Right ventricle myocardium inferior (tissue), 1 donor: ENCODE measurements at places on chromosomes 5 and 9. TPM values are rescaled to one million over a fixed set of nuclear protein-coding genes. Genes with fewer than 3 reads are reported as not detected.

- peak; percentile 68 for DNase-seq
Observed at GRCh38 chr9:119961774-119962424, 592.7 kb upstream of the BRINP1 start.

DNA sequence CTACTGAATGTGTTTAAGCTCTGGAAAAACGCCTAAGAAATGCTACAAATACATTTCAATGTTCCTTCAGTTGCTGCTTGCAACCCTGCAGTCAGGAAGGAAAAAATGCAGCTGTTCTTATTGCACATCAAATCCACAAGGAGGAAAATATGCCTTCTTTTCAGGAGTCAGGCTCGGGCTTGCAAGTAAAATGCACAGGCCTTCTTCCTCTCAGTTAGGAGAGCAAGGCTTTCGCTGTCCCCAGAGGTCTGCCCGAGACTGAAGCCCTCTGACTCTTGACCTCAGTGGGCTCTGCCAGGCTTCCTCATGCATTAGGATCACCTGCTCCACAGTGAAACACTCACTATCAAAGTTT lies 899 bp upstream of the SHC3 start:
- DNase-seq: no peak

DNA sequence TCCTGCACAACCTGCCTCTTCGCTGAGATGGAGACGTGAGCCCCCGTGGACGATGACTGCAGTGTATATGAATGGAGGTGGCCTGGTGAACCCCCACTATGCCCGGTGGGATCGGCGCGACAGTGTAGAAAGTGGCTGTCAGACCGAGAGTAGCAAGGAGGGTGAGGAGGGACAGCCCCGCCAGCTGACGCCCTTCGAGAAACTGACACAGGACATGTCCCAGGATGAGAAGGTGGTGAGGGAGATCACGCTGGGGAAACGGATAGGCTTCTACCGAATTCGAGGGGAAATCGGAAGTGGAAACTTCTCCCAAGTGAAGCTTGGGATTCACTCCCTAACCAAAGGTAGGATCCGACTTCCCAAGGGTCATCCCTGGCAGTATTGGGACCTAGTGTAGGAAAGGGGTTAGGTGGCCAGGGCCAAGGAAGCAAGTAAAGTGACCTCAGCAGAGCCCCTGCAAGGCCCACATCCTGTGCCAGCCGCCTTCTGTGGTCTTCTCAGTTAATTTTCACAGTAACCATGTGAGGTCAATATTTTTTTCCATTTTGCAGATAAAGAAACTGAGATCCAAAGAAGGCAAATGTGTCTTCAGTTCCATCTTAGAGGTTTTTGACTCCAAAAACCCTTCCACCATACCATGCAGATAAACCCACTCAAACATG lies 53.8 kb downstream of the NIM1K start:
- DNase-seq: no peak

- DNase-seq: no peak
Observed at GRCh38 chr5:17788351-17788750, 154.1 kb downstream of the TAF11L14 start.

GRCh38 chr9:127205952-127206351 lies 58.6 kb upstream of the GARNL3 start:
- DNase-seq: peak; percentile 32

Gene PCDH12
- 10.4 TPM for total RNA-seq

- no peak for DNase-seq
Observed at GRCh38 chr5:176959051-176959450, 47.5 kb downstream of the UIMC1 start.

- no peak for DNase-seq
Observed at GRCh38 chr5:134647750-134648424, 698 bp upstream of the SEC24A start.

Gene LCN1
- total RNA-seq: not detected

DNA sequence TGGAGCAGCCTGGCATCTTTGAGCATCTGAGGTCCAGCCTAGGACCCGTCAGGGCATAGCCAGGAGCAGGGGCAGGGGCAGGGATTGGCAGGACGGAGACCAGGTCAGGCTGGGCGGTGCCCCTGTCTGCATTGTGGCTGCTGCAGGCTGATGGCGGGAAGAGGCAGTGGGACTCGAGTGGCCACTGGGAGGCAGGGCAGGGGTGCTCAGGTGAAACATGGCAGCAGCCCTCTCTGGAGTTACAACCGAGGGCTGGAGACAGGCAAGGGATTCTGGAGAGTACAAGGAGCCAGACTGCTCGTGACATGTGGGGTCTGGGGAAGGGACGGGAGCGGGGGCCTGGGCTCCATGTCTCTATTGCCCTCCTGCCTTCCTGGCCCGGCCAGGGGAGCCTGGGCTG lies 97.4 kb upstream of the RAPGEF1 start:
- no peak for DNase-seq

GRCh38 chr5:124604419-124604818 lies 142.0 kb downstream of the ZNF608 start:
- DNase-seq: no peak

Gene CCL21
- 12.4 TPM for total RNA-seq

- DNase-seq: no peak
Observed at GRCh38 chr5:54390015-54390414, 65.5 kb upstream of the HSPB3 start.

DNA sequence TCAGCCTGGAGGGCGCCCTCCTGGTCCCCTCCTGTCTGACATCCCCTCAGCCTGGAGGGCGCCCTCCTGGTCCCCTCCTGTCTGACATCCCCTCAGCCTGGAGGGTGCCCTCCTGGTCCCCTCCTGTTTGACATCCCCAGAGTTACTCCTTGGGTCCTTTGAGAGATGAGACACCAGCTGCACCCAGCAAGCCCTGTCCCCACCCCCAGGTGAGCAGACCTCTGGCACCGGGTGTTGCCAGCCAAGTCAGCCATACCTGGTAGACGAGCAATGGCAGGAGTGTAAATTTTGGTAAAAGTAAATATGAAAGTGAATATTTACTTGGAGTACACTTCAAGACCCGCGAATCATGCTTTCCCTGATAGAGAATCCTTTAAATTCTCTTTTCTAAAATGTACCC lies 25.4 kb downstream of the EXOC3 start:
- DNase-seq: no peak

GRCh38 chr5:74586856-74587255 lies 53.7 kb downstream of the ENC1 start:
- DNase-seq: no peak

Gene FBLL1
- total RNA-seq: not detected

- no peak for DNase-seq
Observed at GRCh38 chr9:133202688-133203453, 6.2 kb downstream of the OBP2B start.

DNA sequence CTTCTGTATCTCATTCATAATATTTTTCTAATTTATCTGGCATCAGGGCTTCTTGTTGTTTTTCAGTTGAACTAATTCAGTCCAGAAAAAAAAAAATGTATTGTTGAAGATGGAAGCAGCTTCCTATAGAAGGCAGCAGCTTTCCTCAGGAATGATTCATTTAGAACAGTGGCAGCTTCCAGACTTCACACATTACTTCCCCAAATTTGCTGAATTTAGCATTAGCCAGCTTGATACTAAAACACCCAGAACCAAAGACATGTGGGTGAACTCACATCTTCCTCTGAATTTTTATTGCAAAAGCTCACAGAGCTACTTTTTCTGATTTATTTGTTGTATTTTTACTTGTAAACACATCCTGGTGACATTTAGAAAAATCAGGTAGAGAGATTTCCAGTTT lies 53.8 kb downstream of the HCN1 start:
- no peak for DNase-seq

GRCh38 chr9:18138656-18139055 lies 335.3 kb upstream of the ADAMTSL1 start:
- DNase-seq: no peak

DNA sequence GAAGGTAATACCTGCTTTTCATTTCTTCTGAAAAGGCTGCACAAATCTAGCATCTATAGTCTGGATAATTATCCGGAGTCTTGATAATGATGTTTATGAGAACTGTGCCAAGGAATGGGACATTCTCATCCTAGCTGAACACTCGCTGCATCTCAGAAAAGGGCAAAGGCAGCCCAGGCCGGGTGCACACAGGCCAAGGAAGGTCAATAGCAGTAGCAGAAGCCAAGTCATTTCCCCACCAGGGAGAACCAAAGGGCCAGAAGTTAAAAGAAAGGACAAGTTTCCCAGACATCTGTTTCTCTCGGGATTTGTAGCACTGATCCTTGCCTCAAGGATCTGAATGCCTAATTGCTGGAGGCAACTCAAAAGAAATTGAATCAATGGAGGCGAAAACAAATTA lies 66.1 kb upstream of the ANKRD55 start:
- no peak for DNase-seq

Gene SLC6A3
- not detected for total RNA-seq

Gene SPINK6
- total RNA-seq: not detected

Gene CD274
- 12.0 TPM for total RNA-seq

GRCh38 chr5:170863646-170864045 lies 1.8 kb downstream of the RANBP17 start:
- no peak for DNase-seq

GRCh38 chr5:64838376-64838775 lies 69.6 kb downstream of the CWC27 start:
- no peak for DNase-seq

DNA sequence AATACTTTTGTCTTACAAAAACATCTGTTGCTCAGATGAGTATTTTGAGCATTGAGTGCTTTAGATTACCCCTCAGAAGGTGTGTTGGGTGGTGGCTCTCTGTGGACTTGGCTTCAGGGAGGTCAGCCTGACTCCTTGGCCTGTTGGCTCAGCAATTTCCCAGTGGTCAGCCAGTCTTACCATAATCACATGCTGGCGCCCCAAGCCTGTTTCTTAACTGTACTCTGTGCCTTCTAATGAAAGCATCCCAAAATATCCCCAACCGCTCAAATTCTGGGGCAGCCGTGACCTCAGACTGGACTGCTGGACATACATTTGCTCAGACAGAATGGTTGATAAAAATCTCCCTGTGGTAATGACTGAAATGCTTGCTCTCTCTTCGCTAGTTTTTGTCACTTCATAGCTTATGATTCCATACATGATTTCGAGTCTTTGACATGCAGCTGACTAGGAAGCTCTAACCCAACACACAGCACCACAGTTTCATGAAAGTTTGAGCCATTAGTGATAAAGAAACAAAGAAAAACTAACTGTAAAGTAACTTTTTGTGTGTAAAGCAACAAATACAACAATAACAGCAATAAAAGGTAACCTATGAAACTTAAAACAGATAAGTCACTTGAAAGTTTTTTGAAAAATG lies 562.2 kb upstream of the MEF2C start:
- DNase-seq: no peak

Gene TNFSF8
- 0.57 TPM for total RNA-seq

GRCh38 chr5:96870094-96871026 lies 5.9 kb upstream of the ERAP2 start:
- DNase-seq: no peak

Gene N4BP3
- total RNA-seq: 2.9 TPM

Gene ZNF366
- 8.7 TPM for total RNA-seq

Gene THG1L
- 3.9 TPM for total RNA-seq

DNA sequence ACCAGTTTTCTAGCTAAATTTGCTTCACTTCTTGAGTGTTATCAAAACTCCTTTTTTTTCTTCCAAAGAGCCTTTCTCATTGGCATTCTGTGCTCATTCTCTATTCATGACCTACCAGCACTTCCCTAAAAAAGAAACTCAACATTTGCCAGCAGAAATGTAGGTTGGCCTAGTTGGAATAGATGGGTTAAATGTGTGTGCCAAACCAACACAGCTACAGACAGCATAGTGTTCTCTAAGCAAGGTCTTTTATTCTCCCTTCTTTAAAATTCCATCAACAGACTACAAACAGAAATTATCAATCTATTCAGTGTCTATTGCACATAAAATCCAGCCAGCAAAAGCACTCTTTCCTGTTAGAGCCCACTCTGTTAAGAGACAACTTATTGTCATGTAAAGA lies 255.8 kb upstream of the PUM3 start:
- no peak for DNase-seq

DNA sequence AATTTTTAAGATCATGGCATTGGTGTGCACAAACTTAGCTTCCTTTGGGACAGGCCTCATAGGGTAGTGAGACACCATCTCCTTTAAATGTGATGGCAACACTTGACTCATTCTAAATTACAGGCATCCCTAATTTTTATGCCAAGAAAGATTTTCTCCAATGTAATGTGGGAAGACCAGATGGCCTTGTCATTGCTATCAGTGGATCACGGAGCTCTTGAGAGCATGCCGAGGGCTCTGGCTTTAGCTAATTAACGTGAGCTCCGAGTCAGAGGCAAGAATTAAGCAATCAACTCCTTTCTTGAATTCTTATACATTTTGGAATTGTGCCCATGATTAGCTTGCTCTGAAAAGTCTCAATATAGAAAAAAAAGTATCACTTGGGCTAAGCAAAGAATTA lies 215.8 kb downstream of the LRRC70 start:
- DNase-seq: no peak

- DNase-seq: no peak
Observed at GRCh38 chr5:144315994-144316634, 145.4 kb downstream of the KCTD16 start.

- DNase-seq: no peak
Observed at GRCh38 chr9:133090187-133090586, 28.4 kb downstream of the CEL start.

Gene ARL14EPL
- not detected for total RNA-seq

DNA sequence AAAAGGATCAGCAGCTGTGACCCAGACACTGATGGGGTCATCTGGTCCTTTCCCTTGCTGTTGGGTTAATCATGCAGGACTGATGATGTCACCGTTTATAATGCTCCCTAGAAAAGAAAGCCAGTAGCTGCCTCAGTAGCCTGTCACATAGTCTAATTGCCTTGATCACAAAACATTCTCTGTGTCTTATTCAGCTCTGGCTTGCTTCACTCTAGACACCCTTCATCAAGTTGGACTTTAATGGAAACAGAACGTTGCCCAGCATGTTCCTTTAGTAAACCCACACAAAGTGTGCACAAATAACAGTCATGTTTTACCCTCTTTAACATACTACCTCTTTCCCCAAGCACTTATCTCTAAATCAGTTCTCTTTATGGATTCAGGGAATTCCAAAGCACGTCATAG lies 170.8 kb downstream of the SGCD start:
- no peak for DNase-seq

DNA sequence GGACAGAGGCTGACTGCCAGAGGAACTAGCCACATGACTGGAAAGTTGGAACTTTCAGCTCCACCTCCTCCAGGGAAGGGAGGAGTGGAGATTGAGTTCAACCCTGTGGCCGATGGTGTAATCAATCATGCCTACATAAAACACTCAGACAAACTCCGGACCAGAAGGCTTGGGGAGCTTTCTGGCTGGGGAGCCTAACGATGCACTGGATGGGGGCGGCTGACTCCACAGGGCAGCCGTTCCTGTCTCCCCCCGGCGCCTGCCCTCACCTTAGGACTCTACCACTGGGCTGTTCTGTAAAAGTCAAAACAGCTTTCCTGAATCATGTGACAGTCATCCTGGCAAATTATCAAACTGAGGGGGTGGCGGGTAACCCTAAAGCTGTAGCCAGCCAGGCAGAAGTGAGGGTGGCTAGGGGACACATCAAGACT lies 58.0 kb downstream of the GOLM1 start:
- DNase-seq: no peak

Gene DEPDC1B
- total RNA-seq: 0.22 TPM

- DNase-seq: no peak
Observed at GRCh38 chr5:105508519-105508918, 1945.9 kb upstream of the NUDT12 start.
